Keratinocyte (primary cell): ENCODE measurements at places on chromosomes 7 and 10.

GRCh38 chr7:85561706-85562105 is 374.9 kb upstream of the SEMA3D start:
- no peaks in the 10 kb centered on the region for H3K4me1 ChIP-seq
- no peaks in the 10 kb centered on the region for H3K27me3 ChIP-seq
- no peaks in the 10 kb centered on the region for H3K36me3 ChIP-seq
- DNase-seq: no peak
- H3K4me3 ChIP-seq: no peak overlapping the region

GRCh38 chr7:31443457-31443856 is 70.4 kb upstream of the ITPRID1 start:
- no peaks in the 10 kb centered on the region for H3K4me1 ChIP-seq
- no peaks in the 10 kb centered on the region for H3K27me3 ChIP-seq
- H3K4me3 ChIP-seq: no peak overlapping the region
- DNase-seq: peak; percentile 35
- H3K27ac ChIP-seq: no peak overlapping the region

DNA sequence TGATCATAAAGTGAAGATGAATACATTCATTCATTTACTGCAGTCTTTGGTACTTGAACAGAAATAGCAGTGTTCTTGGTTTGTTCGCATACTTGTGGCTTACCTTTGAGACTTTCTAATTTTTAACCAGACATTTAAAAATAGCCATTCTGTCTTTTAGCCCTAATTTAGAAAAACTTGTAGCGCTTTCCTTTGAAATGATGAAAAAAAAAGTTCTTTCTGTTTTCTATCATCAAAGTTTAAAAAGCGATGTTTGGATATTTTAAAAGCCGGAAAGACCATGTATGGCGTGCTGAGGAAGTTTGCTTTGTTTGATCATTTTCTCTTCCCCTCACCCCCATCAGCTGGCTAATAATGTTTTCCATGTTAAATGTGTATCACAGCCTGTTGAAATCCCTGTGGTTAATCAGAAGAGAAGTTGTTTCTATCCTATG is 116.3 kb downstream of the CUX1 start:
- H3K4me1 ChIP-seq: peaks cover 12% of the 10 kb centered on the region
- no peaks in the 10 kb centered on the region for H3K27me3 ChIP-seq
- no peak overlapping the region for H3K4me3 ChIP-seq
- H3K36me3 ChIP-seq: peaks cover 1% of the 10 kb centered on the region
- H3K27ac ChIP-seq: no peak overlapping the region
- DNase-seq: no peak

GRCh38 chr7:134289423-134289822 is 27.3 kb downstream of the SLC35B4 start:
- H3K4me1 ChIP-seq: peaks cover 18% of the 10 kb centered on the region
- H3K27me3 ChIP-seq: no peaks in the 10 kb centered on the region
- no peak for DNase-seq
- H3K27ac ChIP-seq: no peak overlapping the region
- peaks cover 2% of the 10 kb centered on the region for H3K36me3 ChIP-seq
